GM19239 (cell line): ENCODE measurements at places on chromosomes 2 and 18.

DNA sequence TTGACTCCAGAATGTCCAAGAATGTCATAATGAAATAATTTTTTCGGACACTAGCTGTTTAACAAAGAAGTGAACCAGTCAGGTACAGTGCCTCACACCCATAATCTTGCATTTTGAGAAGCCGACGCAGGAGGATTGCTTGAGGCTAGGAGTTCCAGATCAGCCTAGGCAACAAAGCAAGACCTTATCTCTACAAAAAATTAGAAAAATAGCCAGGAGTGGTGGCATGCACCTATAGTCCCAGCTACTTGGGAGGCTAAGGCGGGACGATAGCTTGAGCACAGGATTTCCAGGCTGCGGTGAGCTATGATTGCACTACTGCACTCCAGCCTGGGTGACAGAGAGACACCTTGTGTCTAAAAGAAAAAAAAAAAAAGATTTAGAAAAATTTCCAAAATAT, 235.8 kb upstream of the FN1 start:
- DNase-seq: no peak

GRCh38 chr2:124961132-124961531, 936.0 kb downstream of the CNTNAP5 start:
- no peak for DNase-seq

- DNase-seq: no peak
Observed at GRCh38 chr2:203427061-203427460, 98.9 kb downstream of the ABI2 start.

GRCh38 chr2:95052307-95052706, 26.8 kb downstream of the MAL start:
- no peak for DNase-seq

GRCh38 chr18:76783786-76784484, 38.4 kb upstream of the ZNF236 start:
- DNase-seq: no peak

DNA sequence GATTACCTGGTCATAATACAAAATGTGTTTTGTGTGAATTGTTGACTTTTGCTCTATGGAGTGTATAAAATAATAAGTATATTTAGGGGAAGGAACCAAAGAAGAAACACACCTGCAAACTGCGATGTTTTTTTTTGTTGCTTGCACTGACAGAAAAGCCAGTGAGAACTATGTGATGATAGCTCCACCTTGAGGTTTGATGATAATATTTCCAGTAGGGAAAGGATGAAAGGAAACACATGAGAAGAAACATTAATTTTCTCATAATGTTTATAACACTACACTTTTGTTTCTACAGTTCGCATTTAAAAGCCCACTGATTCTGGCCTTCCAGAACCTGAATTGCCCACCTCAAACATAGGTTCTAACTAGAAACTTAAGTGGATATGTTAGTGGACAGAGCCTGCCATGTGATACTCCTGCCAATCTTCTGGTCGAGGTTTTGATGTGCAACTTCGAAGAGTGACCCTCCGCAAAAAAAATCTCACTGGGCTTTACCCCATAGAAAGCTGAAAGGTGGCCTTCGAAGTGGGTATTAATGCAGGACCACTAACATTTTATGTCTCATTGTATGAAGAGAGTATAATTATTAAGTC, 476.4 kb upstream of the SPHKAP start:
- DNase-seq: no peak

- DNase-seq: no peak
Observed at GRCh38 chr2:38905251-38905650, 15.6 kb downstream of the ARHGEF33 start.

DNA sequence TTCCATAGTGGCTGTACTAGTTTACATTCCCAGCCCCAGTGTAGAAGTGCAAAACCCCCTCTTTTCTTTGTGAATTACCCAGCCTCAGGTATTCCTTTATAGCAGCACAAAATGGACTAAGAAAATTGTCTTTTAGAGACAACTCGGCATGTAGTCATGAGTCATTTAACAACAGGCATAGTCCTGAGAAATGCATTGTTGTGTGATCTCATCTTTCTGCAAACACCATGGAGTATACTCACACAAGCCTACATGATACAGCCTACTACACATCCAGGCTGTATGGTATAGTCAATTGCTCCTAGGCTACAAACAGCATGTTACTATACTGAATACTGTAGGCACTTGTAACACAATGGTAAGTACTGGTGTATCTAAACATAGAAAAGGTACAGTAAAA, 44.4 kb upstream of the MBP start:
- no peak for DNase-seq

DNA sequence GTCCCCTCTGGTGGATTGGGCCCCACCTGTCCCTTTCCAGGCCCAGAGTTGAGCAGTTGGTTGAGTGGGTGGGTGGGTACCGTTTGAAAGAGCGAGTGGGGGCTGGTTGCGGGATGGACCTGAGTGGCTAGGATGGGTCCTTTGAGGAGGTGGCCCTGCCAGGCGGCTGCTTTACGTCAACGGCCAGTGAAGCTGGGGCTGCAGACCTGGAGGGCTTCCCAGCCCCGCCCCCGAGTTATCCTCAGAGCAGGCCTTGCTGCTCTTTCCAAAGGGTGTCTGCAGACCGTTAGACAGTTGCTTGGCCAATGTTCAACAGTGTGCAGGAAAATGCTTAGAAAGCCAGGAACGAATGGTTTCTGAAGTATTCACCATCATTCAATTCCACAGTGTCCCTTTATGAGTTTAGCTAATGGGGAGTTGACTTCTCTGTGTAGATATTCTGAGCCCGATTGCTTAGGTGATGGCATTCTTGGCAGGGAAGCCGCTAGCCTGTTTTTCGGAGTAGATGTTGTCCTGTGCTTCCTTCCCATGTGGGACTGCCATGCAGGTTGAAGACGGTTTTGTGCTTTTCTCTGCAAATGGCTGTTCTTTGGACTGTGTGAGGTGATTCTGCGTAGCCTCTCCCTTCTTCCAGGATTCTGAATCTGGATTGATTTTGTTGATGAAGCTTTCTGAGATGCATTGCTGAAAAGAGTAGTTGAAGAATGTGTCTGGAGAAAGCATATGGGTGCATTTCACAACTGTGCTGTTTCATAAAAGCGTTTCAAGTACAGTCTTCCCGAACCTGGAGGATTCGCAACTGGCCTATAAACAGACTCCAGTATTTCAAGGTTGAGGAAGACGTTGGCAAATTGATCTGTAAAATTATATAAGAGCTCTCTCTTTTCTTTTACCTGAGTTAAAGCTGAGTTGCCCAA, 45.8 kb downstream of the LDLRAD4 start:
- no peak for DNase-seq

- DNase-seq: no peak
Observed at GRCh38 chr18:79480171-79481045, 84.7 kb downstream of the NFATC1 start.

GRCh38 chr2:14072338-14072737, 560.2 kb upstream of the LRATD1 start:
- DNase-seq: no peak

DNA sequence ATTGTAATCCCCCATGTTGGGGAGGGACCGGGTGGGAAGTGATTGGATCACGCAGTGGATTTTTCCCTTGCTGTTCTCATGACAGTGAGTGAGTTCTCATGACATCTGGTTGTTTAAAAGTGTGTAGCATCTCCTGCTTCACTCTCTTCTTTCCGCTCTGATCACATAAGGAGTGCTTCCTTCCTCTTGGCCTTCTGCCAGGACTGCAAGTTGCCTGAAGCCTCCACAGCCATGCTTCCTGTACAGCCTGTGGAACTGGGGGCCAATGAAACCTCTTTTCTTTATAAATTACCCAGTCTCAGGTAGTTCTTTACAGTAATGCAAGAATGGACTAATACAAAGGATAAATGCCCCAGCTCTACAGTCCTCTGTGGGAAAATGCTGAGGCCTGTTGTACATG, 437.5 kb upstream of the NXPH2 start:
- DNase-seq: no peak

DNA sequence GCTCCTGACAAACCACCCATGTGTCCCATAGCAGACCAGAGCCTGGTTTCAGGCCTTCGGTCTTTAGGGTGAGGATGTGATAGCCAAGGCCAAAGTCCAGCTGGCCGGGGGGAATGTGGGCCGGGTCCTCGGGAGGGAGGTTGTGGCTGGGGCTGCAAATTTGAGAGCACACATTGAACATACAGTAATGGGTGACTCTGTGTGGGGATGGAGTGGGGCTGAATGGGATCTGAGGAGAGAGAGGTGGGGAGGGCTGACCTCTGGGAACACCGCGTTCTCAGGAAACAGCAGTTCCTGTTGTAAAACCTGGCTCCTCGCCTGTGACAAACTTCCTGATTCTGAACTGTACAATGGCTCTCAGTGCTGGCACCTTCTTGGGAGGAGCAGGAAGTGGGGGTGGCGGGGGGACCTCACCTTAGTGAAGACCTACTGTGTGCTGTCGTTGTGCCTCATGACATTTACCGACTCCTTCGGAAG, 48.8 kb downstream of the MCFD2 start:
- no peak for DNase-seq

- no peak for DNase-seq
Observed at GRCh38 chr2:7752291-7752690, 835.1 kb downstream of the RNF144A start.

GRCh38 chr2:233556881-233557736, 9.5 kb downstream of the USP40 start:
- DNase-seq: no peak

- DNase-seq: no peak
Observed at GRCh38 chr18:5475267-5475666, 68.5 kb downstream of the EPB41L3 start.

DNA sequence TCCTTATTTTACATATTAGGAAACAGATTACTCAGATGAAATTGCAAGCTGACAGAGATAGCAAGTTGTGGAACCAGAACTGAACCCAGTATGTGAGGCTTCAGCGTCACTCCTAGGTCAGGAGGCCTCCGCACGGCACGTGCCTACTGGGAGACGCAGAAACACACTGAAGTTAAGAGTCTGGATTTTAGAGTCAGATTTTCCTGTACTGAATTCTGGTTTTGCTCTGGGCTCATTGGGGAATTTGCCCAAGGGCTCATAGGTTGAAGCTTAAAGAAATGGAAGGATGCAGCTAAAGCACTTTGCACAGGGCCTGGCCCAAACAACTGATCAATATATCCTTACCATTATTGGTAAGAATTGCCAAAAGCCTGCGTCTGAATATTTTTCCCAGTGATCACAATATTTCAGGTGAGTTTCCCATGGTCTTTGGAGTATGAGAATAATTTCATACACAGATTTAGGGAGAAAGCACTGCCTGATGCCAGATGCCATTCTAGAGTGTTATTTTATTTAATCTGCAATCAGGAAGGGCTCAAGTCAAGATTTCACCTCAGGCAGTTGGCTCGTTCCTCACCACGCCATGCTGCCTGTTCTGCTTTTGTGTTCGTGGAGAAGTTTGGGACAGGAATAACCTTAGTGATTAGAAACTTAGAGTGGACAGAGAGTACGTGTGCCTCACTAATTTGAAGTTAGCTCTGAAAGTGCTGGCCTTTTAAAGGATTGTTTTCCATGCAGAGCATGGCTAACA, 331.9 kb downstream of the MYCN start:
- no peak for DNase-seq

DNA sequence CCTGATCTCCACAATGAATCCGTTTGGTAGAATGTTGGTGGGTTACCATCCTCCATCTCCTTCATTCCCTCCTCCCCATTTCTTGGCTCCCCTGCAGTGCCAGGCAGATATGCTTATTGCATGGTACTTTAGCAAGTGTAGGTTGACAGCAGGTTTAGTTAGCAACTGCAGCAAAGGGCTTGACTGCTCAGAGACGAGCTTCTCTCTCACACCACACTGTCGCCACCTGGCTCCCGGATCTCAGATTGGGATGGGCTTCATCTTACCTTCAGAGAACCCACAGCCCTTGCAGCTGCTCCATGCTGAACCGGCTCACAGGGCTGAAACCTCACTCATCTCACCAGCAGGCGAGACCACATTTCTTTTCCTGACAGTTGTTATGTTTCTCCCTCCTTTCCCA, 88.8 kb downstream of the VWA3B start:
- DNase-seq: no peak

- no peak for DNase-seq
Observed at GRCh38 chr2:241865957-241866789, 3.4 kb upstream of the RTP5 start.

DNA sequence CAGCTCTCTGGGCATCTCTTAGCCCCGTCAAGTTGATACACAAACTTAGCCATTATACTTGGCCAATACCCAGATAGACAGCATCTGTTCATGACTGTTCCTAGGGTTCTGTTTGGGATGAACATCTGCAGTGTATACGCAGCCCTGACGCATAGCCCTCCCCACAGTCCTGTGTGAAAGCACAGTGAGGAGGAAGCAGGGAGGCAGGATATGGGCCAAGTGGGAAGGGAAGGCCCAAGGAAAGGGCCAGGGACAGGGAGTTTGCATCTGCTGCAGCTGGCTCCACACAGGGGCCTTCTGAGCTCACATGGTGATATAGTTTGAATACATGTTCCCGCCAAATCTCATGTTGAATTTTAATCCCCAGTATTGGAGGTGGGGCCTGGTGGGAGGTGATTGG, 80.2 kb downstream of the CMPK2 start:
- no peak for DNase-seq

- no peak for DNase-seq
Observed at GRCh38 chr2:237538001-237538720, 28.2 kb upstream of the PRLH start.

- DNase-seq: no peak
Observed at GRCh38 chr2:20108655-20109396, 57.4 kb upstream of the LAPTM4A start.

DNA sequence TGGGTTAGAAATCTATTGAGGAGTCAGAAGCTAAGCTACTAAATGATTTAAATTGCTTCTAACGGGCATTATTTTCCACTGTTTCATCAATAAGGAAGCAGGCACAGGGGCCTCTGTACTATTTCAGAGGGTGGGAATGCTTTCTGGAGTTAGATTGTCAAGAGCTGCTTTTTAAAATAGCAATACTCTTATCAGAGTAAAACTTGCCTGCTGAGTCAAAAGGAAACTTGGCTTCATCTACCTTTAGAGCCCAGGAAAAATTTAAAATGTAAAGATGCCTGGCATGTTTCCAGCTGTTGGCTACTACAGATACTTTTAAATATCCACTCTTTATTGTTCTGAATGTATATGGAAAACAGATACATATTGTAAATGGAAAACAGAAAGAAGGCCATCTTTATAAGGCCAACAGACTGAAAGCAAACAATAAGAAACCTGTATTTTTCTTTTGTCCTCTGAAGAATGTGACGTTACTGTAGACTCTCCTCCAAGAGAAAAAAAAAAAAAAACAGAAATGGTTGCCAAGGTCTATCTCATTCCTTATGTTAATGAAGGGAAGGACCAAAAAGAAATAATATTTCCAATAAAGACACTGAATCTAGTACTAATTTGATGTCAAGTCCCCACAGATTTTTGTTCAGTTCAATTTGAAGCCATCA, 79.1 kb downstream of the FIGN start:
- no peak for DNase-seq
